ENCODE measurements at places on chromosomes 3 and 15.

DNA sequence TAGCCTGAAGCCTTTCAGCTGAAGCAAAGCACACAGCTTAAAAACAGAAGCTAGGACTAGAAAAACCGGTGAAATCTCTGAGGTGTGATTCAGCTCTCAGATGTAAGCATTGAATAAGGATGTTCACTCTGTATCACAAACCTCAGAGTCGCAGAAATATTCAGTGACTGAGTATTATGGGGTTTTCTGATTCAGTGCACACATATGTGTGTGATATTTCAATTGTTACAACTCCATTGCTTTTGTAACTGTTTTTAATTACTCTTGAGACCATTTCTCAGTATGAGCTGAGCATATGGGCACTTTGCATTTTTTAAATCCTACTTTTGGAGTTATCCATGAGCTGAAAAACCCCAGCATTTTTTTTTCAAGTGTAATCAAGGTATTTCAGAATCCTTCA, 868.8 kb downstream of the NTRK3 start:
- DNase-seq: no peak

DNA sequence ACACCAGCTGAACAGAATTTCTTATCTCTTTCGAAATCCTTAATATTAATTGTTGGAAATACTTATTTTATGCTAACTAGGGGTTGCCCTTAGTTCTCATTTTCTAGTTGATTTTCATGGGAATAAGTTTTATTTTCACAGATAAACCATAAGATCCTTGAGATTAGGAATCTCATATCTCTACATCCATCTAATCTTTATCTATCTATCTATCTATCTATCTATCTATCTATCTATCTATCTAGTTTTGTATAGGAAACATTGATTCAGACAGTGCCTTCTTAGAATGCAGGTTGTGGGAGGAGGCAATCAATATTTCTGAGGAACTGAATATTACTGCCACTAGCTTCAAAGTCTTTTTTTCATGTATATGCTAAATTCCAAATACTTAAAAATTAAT, 3.5 kb upstream of the KBTBD8 start:
- DNase-seq: no peak

GRCh38 chr3:87473944-87474343, 197.6 kb upstream of the POU1F1 start:
- no peak for DNase-seq

DNA sequence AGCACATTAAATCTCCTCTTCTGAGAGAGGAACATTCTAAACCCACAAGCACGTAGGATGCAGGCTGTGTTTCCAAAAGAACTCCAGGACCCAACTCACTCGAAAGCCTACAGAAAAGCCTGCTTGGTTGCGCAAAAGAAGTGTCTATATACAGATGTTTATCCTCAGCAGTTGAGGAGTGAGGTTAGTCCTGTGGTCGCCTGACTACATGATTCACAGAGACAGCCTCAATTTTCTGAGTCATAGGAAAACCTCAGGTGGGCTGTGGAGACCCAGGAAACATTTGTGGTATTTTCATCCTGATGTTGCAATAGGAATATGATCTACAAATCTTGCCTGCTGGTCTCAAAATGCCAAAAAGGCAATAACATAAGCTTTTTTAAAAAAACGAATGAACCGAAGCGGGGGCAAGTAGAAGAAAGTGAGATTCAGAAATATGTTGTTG, 183.8 kb upstream of the THRB start:
- DNase-seq: no peak

DNA sequence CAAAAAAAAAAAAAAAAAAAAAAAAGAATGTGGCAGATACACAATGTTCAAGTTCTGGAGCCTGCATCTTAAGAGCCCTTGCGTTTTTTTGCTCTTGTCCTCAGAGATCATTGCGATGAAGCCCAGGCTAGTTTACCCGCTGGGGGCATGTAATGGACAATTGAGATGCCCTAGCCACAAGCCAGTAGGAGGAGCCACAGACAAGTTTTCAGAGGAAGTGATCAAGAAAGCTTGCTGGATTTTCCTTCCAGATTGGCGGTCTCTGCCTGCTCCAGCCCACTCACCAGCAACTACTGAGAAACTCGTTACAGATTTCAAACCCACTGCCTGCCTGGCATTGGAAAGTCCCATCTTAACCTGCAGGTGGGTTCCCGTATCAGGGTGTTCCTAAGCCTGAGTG, 192.1 kb upstream of the EOMES start:
- DNase-seq: peak; percentile 2

GRCh38 chr3:5110337-5110736, 11.8 kb upstream of the ARL8B start:
- DNase-seq: no peak
